Aorta (tissue), 5 donors: ENCODE measurements at places on chromosomes 11 and 22. TPM values are rescaled to one million over a fixed set of nuclear protein-coding genes. Genes with fewer than 3 reads are reported as not detected.

- H3K36me3 ChIP-seq = no peaks in the 10 kb centered on the region
- H3K4me3 ChIP-seq = no peak overlapping the region
- DNase-seq = peak; percentile 51
- no peaks in the 10 kb centered on the region for H3K4me1 ChIP-seq
- H3K27me3 ChIP-seq = no peaks in the 10 kb centered on the region
Observed at GRCh38 chr22:46902998-46903916, 140.8 kb downstream of the TBC1D22A start.

DNA sequence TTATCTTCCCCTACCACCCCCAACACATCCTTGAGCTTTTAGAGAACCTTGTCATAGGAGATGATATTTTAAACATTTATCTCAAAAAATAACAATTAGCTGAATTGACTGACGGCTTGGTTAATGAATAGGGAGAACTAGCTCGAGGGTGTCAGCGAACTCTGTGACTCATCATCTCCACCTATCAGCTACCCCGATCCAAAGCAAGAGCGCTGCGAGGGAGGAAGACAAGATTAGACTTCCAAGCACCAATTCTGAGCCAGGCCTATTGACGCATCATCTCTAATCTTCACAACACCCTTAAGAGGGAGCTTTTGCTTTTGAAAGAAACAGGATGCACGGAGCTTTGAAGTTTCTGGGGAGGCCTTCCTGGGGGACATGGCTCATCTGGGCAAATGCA is 51.0 kb upstream of the GALNT18 start:
- DNase-seq = no peak
- no peak overlapping the region for H3K27ac ChIP-seq
- H3K27me3 ChIP-seq = no peaks in the 10 kb centered on the region
- H3K4me1 ChIP-seq = no peaks in the 10 kb centered on the region

- H3K36me3 ChIP-seq = no peaks in the 10 kb centered on the region
- H3K27ac ChIP-seq = no peak overlapping the region
- H3K27me3 ChIP-seq = no peaks in the 10 kb centered on the region
- no peak overlapping the region for H3K4me3 ChIP-seq
Observed at GRCh38 chr11:33264926-33265325, 7.7 kb downstream of the HIPK3 start.

GRK2 gene
- 29.3 TPM for polyA plus RNA-seq

EWSR1 gene
- 74.8 TPM for polyA plus RNA-seq

CDHR5 gene
- polyA plus RNA-seq = 39.8 TPM
